ENCODE measurements at places on chromosomes 11 and 22. TPM values are rescaled to one million over a fixed set of nuclear protein-coding genes. Genes with fewer than 3 reads are reported as not detected.

DNA sequence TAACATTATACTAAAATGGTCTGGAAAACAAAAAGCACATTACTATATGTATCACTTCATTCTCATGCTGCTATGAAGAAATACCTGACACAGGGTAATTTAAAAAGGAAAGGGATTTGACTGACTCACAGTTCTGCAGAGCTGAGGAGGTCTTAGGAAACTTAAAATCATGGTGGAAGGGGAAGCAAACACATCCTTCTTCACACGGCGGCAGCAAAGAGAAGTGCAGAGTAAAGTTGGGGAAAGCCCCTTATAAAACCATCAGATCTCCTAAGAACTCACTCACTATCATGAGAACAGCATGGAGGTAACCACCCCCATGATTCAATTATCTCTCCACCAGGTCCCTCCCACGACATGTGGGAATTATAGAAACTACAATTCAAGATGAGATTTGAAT lies 60.0 kb downstream of the FAM181B start:
- H3K27ac ChIP-seq, result no peak overlapping the region
- no peaks in the 10 kb centered on the region for H3K4me1 ChIP-seq
- DNase-seq, result no peak

- no peak overlapping the region for H3K27ac ChIP-seq
- no peaks in the 10 kb centered on the region for H3K36me3 ChIP-seq
- no peaks in the 10 kb centered on the region for H3K4me1 ChIP-seq
These were observed 6.5 kb downstream of the KCNQ1 start for GRCh38 chr11:2451336-2451735.

- H3K27ac ChIP-seq, result no peak overlapping the region
- H3K27me3 ChIP-seq, result no peaks in the 10 kb centered on the region
- H3K4me3 ChIP-seq, result no peak overlapping the region
- H3K4me1 ChIP-seq, result peaks cover 18% of the 10 kb centered on the region
These were observed 4.5 kb downstream of the SNU13 start for GRCh38 chr22:41684194-41684593.

GRCh38 chr11:113021111-113021510 lies 59.9 kb downstream of the NCAM1 start:
- no peaks in the 10 kb centered on the region for H3K4me1 ChIP-seq
- DNase-seq, result no peak
- no peak overlapping the region for H3K4me3 ChIP-seq
- H3K27me3 ChIP-seq, result no peaks in the 10 kb centered on the region
- no peak overlapping the region for H3K27ac ChIP-seq

DNA sequence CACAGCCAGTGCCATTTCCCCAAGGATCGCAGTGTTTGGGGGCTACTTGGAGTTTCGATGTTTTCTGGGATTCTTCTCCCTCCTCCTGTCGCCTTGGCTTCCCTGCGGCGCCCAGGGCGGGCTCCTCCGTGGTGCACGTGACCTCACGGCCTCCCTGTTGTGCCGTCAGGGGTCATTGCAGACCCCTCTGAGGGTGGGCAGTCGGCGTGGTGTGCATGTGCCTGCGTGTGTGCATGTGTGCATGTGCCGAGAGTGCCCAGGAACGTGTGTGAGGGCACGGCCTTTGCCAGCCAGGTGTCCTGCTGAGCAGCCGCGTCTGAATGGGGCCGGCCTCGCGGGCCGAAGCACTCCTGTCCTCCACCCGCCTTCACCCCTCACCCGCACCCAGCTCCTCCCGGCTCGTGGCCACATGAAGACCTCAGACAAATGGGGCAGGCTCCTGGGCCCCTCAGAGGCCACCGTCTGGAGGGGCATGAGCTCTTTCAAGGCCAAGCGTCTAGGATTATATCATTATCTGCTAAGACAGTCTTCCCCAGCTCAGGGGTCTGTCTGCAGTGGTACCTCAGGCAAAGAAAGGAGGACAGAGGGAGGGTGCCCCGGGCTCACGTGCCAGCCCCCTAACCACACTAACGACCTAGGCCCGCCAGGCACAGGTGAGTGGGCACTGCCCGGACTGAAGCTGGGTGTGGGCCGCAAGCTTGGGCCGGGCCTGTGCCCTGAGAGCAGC lies 9.4 kb upstream of the MRPL23 start:
- H3K36me3 ChIP-seq, result no peaks in the 10 kb centered on the region
- no peaks in the 10 kb centered on the region for H3K4me1 ChIP-seq
- no peaks in the 10 kb centered on the region for H3K27me3 ChIP-seq
- no peak for DNase-seq

GRCh38 chr22:28053896-28054818 lies 135.1 kb upstream of the PITPNB start:
- DNase-seq, result no peak
- H3K27ac ChIP-seq, result no peak overlapping the region
- no peaks in the 10 kb centered on the region for H3K36me3 ChIP-seq
- no peaks in the 10 kb centered on the region for H3K4me1 ChIP-seq

GRCh38 chr11:8261291-8261690 lies 2.4 kb downstream of the LMO1 start:
- H3K4me3 ChIP-seq, result no peak overlapping the region
- H3K4me1 ChIP-seq, result peaks cover 14% of the 10 kb centered on the region
- no peak for DNase-seq
- H3K27ac ChIP-seq, result no peak overlapping the region
- H3K27me3 ChIP-seq, result no peaks in the 10 kb centered on the region

DNA sequence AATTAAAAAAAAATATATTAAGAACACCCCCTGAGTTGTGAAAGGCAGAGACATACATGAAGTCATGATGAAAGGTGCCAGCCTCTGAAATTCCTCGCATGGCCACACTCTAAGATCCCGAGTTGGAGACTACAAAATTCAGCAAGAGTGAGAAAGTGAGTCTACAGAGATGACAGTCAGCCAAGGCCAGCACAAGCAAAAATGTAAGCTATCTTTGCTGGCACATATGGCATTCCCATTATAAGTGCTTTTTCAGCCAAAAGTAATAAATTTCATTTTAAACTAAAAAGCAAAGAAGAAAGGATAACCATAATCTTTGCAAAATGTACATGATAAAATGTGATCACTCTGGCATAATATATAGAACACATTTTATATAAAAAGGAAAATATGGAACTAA lies 40.6 kb downstream of the FANCF start:
- H3K36me3 ChIP-seq, result no peaks in the 10 kb centered on the region
- H3K27me3 ChIP-seq, result no peaks in the 10 kb centered on the region
- H3K4me1 ChIP-seq, result no peaks in the 10 kb centered on the region
- H3K27ac ChIP-seq, result no peak overlapping the region
- H3K4me3 ChIP-seq, result no peak overlapping the region

DNA sequence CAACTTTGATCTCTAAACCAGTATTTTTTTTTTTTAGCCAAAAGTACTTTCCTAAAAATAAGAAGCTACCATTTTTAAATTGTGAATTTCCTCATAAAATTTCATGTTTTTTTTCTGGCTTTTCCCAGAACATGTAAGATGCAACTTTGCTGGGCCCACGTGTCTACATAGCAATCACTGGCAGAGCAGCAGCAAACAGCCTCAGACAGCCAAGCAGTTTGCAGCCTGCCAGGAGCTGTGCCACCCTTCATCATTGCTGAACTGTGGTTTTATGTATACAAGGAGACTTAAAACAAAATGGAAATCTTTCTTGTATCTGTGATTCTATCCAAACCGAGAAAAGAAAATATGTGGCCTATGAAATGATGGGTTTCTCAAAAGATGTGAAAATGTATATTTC lies 110.2 kb downstream of the GRIA4 start:
- no peak for DNase-seq
- H3K4me1 ChIP-seq, result no peaks in the 10 kb centered on the region
- no peaks in the 10 kb centered on the region for H3K27me3 ChIP-seq
- H3K4me3 ChIP-seq, result no peak overlapping the region
- no peak overlapping the region for H3K27ac ChIP-seq
- H3K36me3 ChIP-seq, result no peaks in the 10 kb centered on the region

DNA sequence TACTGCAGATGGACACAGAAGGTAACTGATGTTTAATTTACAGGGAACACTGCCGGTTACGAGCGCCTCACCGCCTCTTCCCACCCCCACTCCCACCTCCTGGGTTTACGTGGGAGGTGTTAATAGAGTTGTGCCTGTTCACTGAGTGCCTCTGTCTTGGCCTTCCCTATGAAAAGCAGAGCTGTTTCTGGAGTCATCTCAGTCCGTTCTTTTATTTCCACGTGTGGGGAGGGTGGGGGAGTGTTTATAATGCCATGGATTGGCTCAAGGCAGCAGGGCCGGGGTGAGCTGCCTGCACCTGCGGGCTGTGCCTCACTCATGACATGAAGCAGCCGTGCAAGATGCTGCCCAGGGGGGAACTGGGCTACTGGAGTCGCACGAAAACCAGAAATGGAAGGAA lies 322.7 kb downstream of the CADM1 start:
- DNase-seq, result no peak
- no peak overlapping the region for H3K4me3 ChIP-seq
- no peaks in the 10 kb centered on the region for H3K27me3 ChIP-seq
- H3K4me1 ChIP-seq, result no peaks in the 10 kb centered on the region
- no peak overlapping the region for H3K27ac ChIP-seq
- H3K36me3 ChIP-seq, result no peaks in the 10 kb centered on the region

KCNE3 gene
- total RNA-seq, result 6.6 TPM

TMEM191B gene
- total RNA-seq, result not detected

OTOG gene
- total RNA-seq, result not detected

SIPA1 gene
- total RNA-seq, result 69.8 TPM

MIOX gene
- total RNA-seq, result not detected

LRRC74B gene
- not detected for total RNA-seq

SYT12 gene
- total RNA-seq, result 16.9 TPM

CBX7 gene
- 174 TPM for total RNA-seq
